ENCODE measurements at places on chromosomes 12 and 14. TPM values are rescaled to one million over a fixed set of nuclear protein-coding genes. Genes with fewer than 3 reads are reported as not detected.

GRCh38 chr14:98374136-98374535, 897.9 kb downstream of the BCL11B start:
- no peak for DNase-seq

DNA sequence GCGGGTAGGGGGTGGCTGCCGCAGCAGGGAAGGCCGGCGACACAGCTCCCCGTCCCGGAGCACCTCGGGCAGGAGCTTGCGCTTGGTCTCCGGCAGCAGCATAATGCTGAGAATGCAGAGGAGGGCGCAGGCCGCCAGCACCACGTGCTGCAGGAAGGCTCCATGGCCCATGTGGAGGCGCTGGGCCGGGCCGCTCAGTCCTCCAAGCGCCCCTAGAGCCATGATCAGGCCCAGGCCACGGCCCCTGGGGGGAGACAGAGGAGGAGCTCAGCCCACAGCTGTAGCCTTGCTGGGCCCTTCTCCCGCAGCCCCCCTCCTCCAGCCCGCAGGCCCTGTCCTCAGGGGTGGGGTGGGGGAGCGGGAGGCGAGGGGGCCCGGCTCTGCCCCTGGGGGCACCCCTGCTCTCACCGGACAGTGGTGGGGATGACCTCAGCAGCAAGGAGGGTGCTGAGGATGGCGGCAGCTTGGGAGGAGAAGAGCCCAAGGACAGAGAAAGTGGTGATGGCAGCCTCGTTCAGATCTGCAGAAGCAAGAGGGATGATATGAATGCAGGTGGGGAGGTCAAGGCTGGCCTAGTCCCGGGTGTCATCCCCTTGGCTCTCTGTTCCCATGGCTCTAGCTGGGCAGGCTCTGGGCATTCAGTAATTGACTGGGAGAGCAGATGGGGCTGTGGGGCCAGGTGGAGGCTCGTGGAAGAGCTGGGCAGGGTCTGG, 5.8 kb downstream of the SLC22A17 start:
- no peak for DNase-seq

- DNase-seq, result no peak
These were observed 212.0 kb downstream of the SLC15A4 start for GRCh38 chr12:128611736-128612135.

DNA sequence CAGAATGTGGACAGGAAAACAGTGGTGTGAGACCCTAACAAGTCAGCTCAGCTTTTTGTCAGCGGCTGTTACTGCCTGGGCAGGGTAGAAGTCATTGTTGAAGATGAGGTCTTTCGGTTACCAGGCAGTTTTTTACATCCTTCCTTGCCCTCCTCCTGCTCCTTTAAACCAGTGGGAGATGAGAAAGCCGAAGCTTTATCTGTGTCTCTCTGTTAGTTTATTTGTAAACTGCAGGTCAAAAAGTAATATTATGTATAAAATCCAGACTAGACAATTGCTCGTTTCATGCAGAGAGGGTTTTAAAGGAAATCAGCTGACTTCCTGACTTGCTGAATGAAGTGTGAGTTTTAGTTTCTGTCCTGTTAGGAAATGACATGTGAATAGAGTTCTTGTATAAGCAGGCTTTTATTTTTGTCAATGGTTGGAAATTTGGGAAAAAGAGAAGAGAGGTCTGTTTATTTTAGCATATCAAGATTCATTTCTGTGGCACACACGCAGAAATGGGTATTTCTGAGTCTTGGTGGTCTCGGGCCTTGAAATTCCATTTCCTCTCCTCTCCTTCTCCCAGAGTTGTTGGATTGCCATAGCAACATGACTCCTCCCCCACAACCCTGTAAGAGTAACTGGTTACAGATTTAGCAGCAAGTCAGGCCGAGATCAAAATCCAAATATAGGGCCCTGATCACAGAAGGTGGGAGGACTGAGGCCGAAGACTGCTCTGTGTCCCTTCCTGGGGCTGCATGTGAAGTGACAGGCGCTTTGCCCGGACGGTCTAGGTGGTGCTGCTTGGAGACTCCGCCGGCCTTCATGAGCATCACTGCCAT, 60.8 kb downstream of the SAMD4A start:
- peak; percentile 84 for DNase-seq

- no peak for DNase-seq
These were observed 636.4 kb downstream of the SLC16A7 start for GRCh38 chr12:60231976-60232907.

GRCh38 chr12:57754411-57755193, at the start of gene MARCHF9:
MARCHF9 (plus strand) TSS chr12:57755103; CDS start chr12:57755529, 426 bp downstream.
- DNase-seq, result peak; percentile 72

GRCh38 chr14:99873653-99874052, 80.4 kb downstream of the EML1 start:
- no peak for DNase-seq

CPNE8 gene
- total RNA-seq, result 8.9 TPM

RNU6-7 gene
- not detected for total RNA-seq
